ENCODE measurements at places on chromosomes 16 and 17.
A peak's percentile ranks its signal among the peaks of the same experiment; 100 is the strongest.

GRCh38 chr16:31079342-31079944, 5.2 kb downstream of the ZNF646 start:
- no peak for DNase-seq

- DNase-seq: no peak
Observed at GRCh38 chr17:27577121-27577761, 53.7 kb upstream of the LGALS9 start.

DNA sequence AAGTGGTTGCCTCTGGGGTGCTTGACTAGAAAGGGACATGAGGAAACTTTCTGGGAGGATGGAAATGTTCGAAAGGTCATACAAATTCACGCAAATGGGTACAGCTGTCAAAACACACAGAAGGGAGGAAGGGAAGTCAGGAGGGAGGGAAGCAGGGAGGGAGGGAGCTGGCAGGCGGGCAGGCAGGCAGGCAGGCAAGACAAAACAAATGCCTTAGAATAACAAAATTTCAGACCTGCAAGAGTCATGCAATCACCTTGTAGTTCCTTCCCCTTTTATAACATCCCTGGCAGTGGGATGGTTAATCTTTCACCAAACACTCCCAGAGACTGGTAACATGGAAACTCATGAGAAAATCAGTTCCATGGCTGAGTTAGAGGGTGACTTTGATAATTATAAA, 189.2 kb downstream of the STX8 start:
- DNase-seq: no peak

DNA sequence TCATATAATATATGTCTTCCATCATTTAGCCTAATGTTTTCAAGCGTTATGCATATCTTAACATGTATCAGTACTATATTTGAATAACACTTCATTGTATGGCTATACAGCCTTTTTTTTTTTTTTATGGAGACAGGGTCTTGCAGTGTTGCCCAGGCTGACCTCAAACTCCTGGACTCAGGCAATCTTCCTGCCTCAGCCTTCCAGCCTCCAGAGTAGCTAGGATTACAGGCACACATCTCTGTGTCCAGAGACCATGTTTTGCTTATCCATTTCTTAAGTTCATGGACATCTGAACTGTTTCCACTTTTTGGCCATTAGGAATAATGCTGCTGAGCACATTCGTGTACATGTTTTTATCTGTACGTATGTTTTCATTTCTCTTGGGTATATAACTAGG, 7.8 kb downstream of the BPTF start:
- DNase-seq: no peak

GRCh38 chr16:10964039-10964890, 19.9 kb downstream of the CLEC16A start:
- no peak for DNase-seq

DNA sequence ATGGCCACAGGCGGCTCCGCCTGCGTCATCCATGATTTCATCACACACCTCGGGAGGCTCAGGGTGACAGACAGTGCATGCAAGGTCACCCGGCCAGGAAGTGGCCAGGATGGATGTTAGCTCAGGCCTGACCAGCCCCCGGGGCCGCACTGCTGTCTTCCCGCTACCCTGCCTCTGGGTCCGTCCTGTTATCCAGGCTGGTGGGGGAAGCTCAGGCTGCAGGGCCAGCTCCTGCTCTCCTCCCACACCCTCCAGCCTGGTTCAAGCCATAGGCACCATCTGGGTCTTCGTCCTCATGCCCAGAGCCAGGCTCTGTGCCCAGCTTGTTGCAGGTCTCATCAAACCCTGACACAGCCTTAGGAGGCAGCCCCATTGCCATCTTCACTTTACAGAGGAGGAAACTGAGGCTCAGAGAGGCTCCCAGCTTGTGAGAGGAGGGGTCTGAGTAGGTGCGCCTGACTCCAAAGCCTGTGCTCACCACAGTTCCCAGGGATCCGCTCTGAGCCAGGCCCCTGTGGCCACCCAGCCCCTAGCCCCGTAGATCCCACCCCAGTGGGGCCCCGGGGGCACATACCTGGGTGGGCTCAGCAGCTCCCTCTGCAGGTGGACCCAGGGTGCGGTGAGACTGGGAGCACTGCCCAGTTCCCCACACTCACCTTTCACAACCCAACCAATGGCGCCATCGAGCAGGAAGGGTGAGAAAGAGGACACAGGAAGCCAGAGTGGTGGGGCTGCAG, 412 bp upstream of the ADGRG3 start:
- no peak for DNase-seq

GRCh38 chr17:75576661-75577060, 10.9 kb upstream of the MYO15B start:
- DNase-seq: no peak

DNA sequence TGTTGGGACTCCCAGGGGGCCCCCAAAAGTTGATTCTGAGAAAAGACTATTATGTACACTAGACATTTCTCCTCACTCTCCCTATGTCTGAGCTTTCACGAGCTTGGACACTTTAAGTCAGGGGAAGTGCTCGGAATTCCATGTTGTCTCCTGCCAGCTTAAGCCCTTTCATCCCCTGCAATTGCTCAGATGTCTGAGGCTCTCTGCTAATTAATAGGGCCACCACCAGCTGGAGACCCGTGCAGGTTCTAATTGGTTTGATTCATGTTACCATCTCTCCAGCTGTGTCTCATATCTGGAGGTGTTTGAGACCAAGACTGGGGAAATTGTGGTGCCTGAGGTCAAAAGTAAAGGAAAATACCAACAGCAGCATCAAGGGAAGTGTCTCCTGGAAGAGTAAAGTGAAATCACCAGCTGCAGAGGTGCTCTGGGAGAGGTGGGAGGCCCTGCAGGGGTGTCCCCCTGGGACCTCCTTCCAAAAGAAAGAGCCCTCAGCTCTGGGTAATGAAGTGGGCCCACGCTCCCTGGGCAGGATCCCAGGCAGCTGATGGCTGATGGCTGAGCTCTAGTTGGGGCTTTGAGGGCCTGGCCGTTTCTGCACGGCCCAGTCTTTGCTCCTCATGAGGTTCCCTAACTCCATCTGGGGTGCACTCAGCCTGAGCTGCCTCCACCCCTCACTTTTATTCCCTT, 5.8 kb upstream of the UTS2R start:
- no peak for DNase-seq

DNA sequence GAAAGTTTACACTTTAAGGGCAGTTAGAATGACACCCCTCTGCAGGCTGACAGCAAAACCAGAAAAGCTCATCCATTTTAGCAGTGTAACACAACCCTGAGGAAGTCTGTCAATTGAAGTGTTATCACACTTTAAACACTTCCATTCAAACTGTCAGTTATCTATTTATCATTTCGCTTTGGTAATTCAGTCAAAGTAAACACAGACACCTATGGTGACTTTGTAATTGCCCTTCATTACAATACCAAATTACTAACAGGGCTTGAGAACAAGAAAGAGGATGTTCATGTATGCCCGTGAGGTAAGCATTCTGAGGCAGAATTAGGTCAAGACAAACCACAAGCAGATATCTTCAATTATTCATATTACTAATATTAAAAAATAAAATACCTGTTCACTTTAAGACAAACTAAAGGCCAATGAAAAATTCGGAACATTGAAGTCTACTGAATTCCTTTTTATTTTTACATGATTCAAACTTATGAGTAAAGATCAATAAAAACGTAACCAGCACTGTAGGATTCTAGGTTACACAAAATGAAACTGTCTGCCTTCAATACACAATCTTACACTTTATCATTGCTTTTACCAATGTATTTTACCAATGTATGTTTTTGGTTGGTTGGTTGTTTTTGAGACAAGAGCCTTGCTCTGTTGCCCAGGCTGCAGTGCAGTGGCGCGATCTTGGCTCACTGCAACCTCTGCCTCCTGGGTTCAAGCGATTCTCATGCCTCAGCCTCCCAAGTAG, 57.1 kb downstream of the BRIP1 start:
- DNase-seq: no peak

DNA sequence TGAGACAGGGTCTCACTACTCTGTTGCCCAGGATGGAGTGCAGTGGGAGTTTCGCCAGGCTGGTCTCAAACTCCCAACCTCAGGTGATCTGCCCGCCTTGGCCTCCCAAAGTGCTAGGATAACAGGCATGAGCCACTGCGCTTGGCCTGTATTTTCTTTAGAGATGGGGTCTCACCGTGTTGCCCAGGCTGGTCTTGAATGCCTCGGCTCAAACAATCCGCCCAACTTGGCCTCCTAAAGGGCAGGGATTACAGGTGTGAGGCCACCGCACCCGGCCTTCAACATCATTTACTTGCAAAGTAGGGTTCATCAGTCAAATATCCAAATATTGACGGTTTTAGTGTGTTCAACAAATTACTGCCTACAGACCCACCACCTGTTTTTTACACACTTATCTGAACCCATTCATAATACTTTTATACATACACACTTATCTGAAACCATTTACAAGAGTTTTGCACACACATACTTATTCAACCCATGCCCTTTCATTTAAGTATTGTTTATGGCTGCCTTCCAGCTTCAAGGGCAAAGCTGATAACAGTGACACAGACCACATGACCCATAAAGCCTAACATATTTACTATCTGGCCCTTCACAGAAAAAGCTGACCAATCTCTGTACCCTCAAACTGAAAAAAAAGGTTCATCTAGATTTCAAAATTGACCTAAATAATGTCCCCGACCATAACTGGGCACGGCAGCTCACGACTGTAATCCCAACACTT, 11.9 kb downstream of the TMEM170A start:
- DNase-seq: no peak

GRCh38 chr16:29925781-29926710, at the start of gene KCTD13:
Gene KCTD13 (minus strand): TSS chr16:29926226. CDS start chr16:29926033, 193 bp downstream.
- DNase-seq: peak; percentile 61

GRCh38 chr16:31136287-31136662, 748 bp upstream of the PRSS8 start:
- DNase-seq: no peak

DNA sequence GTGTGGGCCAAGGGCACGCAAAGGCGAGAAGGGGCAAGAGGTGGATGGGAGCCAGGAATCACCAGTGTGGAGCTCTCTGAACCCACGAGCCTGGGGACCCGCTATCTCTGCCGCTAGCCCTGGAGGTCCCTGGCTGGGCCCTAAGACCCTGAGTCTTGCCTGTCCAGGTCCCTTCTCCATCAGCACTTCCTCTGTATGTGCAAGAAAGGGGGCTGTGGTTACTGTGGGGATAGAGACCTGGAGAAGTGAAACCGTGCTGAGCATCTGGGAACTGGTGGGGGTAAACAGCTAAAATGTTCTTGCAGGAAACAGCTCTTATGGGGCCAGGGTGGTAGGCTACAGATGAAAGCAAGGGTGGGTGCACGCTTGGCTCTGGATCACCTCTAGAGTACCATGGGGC, 3.1 kb downstream of the SPNS3 start:
- no peak for DNase-seq

DNA sequence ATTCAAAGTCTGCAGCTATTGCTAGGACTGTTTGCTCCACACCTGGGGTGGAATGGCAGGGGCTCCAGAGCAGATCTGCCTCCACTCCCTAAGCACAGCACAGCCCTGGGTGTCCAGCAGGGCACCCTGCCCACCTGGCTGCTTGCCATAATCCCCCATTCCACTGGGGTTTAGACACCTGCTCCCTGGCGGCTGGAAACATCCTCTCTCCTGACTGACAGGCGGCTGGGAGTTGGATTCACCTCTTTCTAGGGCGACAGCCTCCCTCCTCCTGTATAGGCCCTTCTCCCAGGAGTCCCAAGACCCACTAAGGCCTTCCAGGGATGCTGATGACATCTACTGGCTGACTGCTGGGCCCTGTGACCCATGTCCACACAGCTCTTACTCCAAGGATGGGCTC, 18.0 kb downstream of the HDAC5 start:
- no peak for DNase-seq

GRCh38 chr16:66647866-66648265, 43.4 kb downstream of the CMTM3 start:
- DNase-seq: no peak

Data from HS-5 (cell line).